ENCODE measurements at places on chromosomes 1 and 21.

DNA sequence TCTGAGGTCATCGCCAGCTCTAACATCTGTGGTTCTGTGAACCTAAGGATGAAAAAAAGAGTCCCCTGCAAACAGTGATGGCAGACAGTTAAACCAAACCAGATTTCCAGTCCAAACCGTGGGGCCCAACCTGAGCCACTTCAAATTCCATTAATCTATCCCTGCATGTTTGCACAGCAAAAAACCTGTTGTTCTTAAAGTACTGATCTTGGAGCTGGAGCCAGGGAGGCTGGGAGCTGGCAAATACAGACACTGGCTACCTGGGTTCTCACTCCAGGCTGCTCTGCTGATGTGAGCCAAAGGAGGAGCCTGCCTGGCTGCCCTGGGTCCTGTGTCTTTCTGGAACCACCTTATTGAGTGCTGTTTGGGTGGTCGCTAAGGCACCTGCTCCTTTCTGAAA, 16.4 kb downstream of the LDLRAD1 start:
- no peak for DNase-seq

DNA sequence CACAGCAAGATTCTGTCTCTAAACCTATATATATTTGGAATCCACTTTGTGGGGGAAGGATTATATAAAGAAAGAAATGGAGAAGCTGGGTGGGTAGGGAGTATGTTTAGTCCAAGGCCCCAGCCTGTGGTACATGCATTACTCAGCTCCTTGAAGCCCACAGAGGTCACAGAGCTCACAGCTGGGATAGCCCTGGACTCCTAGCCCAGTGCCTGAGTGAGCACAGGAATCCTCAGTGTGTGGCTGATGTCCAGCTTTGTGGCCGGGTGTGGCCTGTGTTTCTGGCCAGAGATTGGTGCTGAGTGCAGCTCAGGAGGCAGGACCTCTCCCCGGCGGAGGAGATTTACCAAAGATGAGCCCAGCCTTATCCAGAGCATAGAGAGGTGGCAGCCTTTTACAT, 7.6 kb downstream of the CAPN9 start:
- DNase-seq: no peak

GRCh38 chr1:82386365-82387011, 585.8 kb downstream of the ADGRL2 start:
- DNase-seq: no peak

DNA sequence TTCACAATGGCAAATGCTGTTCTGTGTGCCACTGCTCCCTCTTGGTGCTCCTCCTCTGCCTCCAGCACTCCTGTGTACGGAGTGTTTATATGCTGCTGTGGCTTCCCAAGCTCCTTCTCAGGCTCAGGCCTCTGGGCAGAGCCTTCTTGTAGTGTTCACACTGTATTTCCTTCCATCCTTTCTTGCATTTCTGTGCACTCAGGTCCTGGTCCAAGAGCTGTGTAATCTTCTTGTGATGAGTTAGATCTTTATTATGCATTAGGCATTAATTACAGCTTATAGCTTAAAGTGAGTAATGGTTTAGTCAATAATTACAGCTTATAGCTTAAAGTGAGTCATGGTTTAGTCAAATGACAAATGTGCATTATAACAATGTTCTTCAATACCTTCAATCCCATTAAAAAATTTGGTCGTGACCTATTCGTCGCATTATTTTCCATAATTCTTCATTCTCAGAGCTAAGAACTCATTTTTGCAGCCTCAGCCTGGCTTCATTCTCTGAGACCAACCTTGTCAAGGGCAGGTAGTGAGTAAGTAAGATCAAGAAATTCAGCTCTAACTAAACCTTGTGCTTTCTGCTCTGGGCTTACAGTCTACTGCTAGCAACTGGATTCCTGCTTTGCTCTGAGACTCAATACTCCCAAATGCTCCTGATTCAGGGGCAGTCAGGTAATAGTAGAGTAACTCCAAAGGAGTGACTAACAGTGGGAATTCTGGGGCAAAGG, 154.5 kb upstream of the SPAG17 start:
- no peak for DNase-seq

DNA sequence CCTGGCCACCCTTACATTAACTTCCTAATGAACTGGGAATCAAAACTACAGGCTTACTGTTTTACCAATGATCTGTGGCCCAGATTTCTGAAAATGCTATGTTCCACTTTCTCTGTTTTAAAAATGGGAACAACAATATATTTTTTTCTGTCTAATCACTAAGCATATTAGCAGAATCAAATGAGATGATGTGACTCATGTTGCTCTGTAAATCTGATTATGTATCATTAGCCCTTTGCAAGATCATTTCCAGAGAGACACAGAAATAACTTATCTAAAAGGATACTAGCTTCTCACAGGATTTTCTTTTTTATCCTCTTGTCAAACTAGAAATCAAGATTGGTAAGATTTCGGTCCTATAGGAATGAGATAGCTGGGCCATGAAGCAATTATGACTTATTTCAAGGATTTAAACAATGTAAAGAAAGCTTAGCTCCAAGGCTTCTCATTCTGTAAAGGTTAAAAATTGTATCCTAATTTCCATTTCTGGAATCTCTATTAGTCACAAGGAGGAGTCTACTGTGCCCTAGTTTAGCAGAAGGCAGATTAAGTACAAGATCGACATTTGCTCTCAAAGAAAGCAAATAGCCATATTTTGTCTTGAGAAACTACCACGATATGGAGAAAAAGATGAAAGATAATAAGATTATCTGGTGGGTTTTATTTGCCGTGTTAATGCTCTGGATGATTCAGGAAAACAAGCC, 32.4 kb upstream of the CAMSAP2 start:
- DNase-seq: no peak

- no peak for DNase-seq
Measured at GRCh38 chr1:93433407-93433961, 14.4 kb upstream of the FNBP1L start.

GRCh38 chr21:16773206-16773605, 739.6 kb upstream of the CXADR start:
- DNase-seq: no peak

DNA sequence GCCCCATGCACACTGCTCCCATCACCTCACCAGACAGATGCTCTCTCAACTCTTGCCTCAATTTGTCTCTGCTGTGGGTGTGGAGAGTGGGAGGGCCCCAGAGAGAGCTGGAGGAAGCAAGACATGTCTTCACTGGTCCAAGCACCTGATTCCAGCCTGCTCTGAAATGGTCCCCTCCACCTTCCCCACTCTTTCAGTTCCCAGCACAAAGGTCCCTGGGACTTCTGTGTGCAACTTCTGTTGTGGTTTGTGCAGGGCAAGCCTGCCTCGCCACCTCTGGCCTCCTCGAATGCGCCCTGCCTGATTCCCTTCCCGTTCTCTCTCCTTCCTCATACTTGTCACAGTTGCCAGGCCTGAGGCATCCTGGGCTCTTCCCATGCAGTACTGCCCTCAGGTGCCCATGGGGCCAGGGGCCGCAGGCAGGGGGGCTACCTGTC, 119.3 kb downstream of the SYT2 start:
- no peak for DNase-seq

DNA sequence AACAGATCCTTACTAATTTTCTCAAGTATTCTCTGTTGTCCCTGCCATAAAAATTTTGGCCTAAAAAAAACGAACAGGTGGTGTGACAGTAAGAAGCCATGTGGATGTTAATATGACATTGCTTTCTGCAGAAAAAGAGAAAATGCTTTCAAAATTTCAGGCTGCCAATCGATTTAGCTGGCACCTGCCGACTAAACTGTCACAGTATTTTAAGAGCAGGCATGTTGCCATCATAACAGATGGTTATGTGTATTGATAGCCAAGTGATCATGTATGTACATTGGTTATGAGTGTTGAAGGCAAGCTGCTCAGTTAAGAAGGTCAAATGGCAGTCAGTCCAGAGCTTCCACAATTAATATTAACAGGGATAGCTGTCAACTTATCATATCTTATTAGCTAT, 1017.0 kb downstream of the MRPL39 start:
- no peak for DNase-seq

DNA sequence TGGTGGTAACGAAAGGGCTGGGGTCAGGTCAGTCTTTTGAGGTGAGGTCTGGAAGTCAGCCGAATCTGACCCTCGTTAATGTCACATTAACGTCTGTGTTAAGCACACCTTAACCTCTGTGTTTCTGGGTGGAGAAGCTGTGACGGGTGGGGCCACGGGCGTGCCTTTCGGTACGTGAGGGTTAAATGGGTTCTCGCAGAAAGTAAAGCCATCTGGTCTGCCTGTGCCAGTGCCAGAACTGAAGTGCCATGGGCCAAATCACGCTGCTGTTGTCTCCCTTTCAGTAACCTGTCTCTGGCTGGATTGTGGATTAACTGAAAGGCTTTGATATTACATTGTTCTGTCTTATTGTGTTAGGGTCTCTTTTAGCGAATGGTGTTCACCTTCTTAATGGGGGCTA, 14.4 kb downstream of the URB2 start:
- no peak for DNase-seq

DNA sequence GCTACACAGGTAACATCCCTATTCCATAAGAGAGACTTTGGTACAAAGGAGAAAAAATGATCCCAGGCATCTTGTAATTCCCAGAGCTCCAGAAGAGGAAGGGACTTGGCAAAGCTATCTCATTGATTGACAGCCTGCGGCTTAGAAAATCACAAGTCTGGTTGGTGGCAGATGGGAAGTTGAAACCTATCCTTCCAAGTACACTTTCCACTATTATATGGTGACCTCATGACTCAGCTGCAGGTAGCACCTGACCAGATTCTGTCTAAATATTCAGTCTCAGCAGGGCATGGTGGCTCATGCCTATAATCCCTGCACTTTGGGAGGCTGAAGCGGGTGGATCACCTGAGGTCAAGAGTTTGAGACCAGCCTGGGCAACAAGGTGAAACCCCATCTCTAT, 89.9 kb downstream of the TIAM1 start:
- DNase-seq: no peak

DNA sequence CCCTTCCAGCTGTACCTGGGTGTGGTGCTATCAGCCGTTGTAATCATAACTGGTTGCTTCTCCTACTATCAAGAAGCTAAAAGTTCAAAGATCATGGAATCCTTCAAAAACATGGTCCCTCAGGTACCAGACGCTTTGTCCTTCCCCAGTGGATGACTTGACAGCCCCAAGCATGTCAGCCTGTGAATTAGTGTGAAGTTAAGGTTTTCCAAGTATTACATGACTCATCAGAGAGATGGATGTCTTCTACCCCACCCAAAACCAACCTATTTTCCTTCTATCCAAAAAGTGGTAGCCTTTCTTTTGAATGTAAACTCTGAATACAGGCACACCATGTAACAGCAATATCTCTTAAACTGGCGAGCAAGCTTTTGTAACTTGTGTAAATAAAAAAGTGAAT, 15.1 kb downstream of the ATP1A1 start:
- no peak for DNase-seq

- no peak for DNase-seq
Measured at GRCh38 chr1:214213136-214213535, 67.8 kb upstream of the SMYD2 start.

GRCh38 chr1:18907917-18908845, 5.8 kb upstream of the ALDH4A1 start:
- no peak for DNase-seq

GRCh38 chr1:241143765-241144442, 213.1 kb downstream of the RGS7 start:
- no peak for DNase-seq

DNA sequence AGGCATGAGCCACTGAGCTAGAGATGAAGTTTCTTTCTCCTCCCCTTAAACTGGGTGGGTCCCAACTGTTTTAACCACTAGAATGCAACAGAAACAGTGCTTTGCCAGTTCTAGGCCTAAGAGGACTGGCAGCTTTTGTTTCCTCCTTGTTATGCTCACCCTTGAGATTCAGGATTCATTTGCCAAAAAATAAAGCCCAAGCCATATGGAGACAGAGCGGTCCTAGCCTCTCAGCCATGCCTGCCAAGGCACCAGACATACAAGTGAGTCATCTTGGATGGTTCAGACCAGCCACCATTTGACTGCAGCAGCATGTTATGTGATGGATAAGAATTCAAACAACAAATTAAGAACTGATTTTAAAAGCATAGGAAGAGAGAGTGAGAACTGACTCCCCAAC, 38.1 kb upstream of the STUM start:
- no peak for DNase-seq

GRCh38 chr1:41941381-41941780, 22.7 kb upstream of the HIVEP3 start:
- DNase-seq: no peak

DNA sequence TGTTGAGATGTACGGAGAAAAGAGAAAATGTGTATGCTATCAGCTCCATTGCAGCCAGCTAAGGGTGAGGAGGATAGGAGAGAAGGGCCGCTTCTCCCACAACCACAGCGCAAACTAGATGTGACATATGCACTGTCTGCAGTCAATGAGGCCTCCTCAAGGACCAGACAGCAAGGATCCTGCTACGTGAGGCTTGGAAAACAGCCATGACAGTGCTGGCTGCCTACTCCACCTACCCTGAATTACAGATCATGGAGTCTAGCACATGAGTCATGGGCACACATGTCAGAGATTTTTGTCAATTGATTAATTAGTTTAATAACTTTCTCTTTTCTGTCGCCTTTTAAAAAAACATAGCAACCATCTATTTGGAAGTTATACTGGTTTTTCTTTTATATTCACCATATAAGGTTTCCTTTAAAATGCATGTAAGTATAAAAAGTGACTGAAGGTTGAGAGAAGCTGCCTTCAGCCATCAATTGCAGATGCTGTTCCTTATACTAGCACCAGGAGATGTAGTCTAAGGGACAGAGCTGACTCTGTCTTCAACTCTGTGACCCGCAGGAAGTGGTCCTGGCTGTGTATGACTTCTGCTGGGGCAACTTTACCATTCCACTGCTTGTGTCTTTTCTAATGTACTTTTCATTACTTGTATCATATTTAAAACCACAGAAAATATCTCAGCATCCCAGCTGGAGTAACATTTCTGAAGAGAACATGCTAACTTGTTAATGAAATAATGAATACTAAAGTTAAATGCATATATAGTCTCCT, 3.1 kb downstream of the VPS26C start:
- no peak for DNase-seq

- DNase-seq: no peak
Measured at GRCh38 chr1:51093581-51093980, 8.4 kb upstream of the C1orf185 start.

- DNase-seq: no peak
Measured at GRCh38 chr1:175537571-175537970, 205.8 kb downstream of the TNR start.

GRCh38 chr1:92913093-92913819, 48.0 kb downstream of the DIPK1A start:
- no peak for DNase-seq

DNA sequence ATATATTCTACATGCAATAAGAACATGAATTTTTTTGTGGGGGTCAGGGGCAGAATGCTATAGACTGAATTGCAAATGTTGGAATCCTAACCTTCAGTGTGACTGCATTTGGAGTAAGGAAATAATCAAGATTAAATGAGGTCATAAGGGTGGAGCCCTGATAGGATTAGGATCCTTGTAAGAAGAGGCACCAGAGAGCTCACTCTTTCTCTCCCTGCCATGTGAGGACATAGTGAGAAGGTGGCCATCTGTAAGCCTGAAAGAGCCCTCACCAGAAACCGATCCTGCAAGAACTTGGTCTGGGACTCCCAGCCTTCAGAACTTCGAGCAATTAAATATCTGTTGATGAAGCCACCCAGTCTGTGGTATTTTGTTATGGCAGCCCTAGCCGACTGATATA, 70.3 kb upstream of the SOX13 start:
- no peak for DNase-seq

All from tibial nerve (tissue), 4 donors.